ENCODE measurements at places on chromosomes 7 and 10.

DNA sequence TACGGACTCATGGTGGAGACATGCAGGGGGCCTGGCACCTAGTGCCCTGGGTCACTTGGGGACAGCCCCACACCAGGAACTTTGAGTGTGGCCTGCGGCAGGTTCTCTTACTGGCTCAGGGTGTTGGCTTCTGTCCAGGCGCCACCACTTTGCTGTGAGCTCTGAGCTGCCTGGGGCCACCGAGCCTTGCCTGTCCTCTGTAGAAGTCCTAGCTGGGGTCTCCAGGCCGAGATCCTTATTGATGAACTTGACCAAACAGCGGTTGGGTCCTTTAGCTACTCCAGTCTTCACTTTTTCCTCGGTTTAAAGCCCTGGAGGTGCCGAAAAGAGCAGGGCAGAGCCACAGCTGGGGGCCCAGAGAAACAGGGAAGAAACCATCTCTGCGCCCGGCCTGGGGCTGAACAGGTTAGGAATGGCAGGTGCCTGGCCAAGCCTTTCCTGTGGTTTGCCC, 41.3 kb downstream of the ZNF467 start:
- DNase-seq = no peak

DNA sequence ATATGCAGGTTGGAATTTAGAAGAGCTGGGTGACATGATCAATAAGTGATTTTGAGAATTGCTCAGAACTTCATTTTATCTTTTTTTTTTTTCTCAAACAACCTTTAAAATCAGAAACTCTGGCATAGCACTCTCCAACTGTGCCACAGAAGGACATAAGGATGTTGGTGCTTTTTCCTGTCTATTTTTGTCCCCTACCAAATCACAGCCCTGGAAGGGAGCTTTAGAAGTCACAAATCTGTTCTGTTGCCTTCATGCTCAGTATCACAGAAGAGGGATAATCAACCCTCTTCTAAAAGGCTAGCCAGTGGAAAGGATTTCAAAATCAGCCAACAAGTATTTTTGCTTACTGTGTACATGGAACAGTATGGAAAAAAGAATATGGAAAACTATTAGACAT, 14.8 kb upstream of the NRP1 start:
- no peak for DNase-seq

- no peak for DNase-seq
These were observed 16.5 kb upstream of the KNDC1 start for GRCh38 chr10:133143546-133143945.

- DNase-seq = no peak
These were observed 117.6 kb downstream of the DIP2C start for GRCh38 chr10:571688-572451.

- no peak for DNase-seq
These were observed 1.4 kb downstream of the APBB1IP start for GRCh38 chr10:26439406-26440087.

- no peak for DNase-seq
These were observed 101.6 kb downstream of the RAPGEF5 start for GRCh38 chr7:22255342-22255741.

DNA sequence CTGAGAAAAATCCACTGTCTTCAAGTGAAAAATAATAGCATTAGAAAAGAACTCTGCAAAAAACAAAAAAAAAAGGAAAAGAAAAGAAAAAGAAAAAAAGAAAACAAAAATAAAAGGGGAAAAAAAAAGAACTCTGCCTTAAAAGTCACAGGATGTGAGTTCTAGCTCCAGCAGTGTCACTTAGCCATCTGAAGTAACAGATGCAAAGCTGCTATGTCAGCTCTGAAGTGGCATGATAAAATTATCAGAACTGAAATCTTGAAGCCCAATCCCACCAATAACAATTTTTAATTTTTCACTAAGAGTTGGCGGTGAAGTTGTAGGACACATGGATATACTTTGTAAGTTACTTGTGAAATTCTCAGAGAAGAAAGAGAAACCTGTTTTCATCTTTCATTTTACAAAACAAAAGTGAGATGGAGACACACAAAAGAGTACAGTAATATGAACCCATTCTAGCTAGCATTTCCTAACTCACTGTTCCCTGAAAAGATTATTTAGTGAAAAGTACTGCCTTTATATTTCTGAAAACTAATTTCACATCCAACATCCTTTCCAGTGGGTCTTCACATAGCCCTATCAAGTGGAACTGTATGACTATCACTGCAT, 103.5 kb downstream of the ELAPOR2 start:
- no peak for DNase-seq

Data from NCI-H187 (cell line).